ENCODE measurements at places on chromosomes 6 and 20.

- no peak for DNase-seq
Measured at GRCh38 chr6:166478782-166479592, 96.2 kb upstream of the MPC1 start.

- no peak for DNase-seq
Measured at GRCh38 chr6:53587291-53587690, 42.4 kb upstream of the GCLC start.

GRCh38 chr20:58091810-58092209 lies 136.6 kb downstream of the ANKRD60 start:
- DNase-seq, result no peak

GRCh38 chr6:122947355-122947754 lies 48.7 kb upstream of the CLVS2 start:
- DNase-seq, result no peak

DNA sequence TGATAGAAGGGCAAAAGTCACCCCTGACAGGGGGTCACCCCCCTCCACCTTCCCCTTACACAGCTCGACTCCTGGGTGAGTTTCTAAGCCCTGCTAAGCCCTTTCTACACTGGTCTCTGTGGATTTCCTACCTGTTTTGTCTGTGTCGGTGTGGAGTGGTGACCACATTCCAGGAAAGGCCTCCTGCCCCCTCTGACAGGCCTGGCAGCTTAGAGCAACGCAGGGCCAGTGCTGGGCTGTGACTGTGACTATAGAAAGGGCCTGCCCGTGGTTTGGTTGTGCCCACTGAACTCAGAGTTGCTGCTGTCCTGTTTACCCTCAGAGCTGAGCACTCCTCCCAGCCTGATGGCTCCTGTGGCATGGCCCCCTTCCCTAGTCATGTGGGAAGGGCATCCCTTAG lies 109.0 kb downstream of the ARMC2 start:
- no peak for DNase-seq

DNA sequence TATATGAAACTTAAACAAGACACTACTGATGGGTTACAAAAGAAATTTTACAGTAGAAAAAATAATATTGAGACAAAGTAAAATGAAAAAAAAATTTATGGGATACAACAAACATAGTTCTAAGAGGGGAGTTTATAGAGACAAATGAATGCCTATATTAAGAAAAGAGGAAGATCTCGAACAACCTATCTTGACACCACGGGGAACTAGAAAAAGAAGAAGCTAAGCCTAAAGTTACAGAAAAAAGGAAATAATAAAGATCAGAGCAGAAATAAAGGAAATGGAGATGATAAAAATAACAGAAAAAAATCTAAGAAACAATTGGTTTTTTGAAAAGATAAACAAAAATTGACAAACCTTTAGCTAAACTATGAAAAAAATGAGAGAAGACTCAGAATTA lies 9.1 kb upstream of the ECHDC1 start:
- no peak for DNase-seq

DNA sequence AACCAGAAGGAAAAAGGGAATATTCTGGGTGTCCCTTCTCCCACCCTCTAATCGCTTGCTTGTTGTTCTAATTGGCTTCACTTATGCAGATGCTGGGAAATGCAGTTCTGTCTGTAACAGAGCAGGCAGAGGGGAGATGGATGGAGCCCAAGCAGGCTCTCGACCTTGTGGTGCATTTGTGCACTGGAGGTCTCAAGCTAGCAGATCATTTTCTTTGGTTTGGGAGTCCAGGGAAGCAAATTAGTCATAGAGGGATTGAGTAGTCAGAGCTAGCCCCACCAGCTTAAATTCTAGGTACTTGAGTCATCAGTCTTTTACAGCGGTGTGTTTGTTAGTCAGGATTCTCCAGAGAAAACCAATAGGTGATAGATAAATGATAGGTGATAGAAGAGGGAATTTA lies 234.7 kb upstream of the ECI2 start:
- no peak for DNase-seq

- DNase-seq, result no peak
Measured at GRCh38 chr6:147158881-147159280, 45.3 kb upstream of the STXBP5 start.
